ENCODE measurements at places on chromosomes 16 and 17.

GRCh38 chr17:72726936-72727335 lies 365.6 kb downstream of the SLC39A11 start:
- no peaks in the 10 kb centered on the region for H3K27me3 ChIP-seq
- H3K27ac ChIP-seq, result peak overlapping the region; percentile 10
- DNase-seq, result peak; percentile 67
- no peak overlapping the region for H3K4me3 ChIP-seq
- H3K36me3 ChIP-seq, result no peaks in the 10 kb centered on the region

DNA sequence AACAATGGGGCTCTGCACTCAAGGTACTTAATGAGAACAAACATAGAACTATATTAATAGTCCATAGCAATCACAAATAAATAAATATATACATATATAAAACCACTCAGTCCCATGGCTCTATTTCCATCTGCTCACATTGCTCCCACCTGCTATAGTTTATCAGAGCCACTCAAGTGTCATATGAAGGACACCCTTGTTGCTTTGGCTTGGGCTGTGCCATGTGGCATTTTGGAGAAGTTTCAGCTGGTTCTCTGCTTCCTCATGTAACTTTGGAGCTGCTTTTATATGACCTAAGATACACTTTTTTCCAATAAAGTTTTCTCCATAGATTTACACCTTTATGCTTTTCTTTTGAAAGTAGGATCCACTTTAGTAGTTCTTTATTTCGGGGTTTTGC lies 126.4 kb downstream of the KCNJ2 start:
- H3K4me1 ChIP-seq, result no peaks in the 10 kb centered on the region
- H3K27me3 ChIP-seq, result no peaks in the 10 kb centered on the region
- H3K27ac ChIP-seq, result no peak overlapping the region
- H3K36me3 ChIP-seq, result no peaks in the 10 kb centered on the region
- H3K4me3 ChIP-seq, result no peak overlapping the region

DNA sequence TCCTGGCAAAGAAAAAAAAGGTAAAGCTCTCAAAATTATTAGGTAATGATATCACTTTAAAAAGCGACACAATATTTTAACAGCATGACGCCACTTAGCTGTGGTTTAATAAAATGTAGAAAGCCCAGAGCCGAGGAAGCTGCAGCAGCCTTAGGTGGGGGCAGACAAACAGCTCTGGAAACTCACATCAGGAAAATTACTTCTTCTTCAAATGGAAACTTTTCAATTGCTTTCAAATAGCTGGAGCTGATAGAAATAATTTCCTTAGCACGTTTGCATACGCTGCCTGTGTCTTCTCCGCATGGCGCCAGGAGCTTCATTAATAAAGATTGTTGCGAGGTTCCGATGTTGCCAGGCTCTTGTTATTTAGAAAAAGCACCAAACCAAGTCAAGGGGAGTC lies 835.3 kb upstream of the EEF2KMT start:
- H3K27ac ChIP-seq, result no peak overlapping the region
- no peaks in the 10 kb centered on the region for H3K4me1 ChIP-seq
- H3K4me3 ChIP-seq, result no peak overlapping the region
- DNase-seq, result no peak

DNA sequence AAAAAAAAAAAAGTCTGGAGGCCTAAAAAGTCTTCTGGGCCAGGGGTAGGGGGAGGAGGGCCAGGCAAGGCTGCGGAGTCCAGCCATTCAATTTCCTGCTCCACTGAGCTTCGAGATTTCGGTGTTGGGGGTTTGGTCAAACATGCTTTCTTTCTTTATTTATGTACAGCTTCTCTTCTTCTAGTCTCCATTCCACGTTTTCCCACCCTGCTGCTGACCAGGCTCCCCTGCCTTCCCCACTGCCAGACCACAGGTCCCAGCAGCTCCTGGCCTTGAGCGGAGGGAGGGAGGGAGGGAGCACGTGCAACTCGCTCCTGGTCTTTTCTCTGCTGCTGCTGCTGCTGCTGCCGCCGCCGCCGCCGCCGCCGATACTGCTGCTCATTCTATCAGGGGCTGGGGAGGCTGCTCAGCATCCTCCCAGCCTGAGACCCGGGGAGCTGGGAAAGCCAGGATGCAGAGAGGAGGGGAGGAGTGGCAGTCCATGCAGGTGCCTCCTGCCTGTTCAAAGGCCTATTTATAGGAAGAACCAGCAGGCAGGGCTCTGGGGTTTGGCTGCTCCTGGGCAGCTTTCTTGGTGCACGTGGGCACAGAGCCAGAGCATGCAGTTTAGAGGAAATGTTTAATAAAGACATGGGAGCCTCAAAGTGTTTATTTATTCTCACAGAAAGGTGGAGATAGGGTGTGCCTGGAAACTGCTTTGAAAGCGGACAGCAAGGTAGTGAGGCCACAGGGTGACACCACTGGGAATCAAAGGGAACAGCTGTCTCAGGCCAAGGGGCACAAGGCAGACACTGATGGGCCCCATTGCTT lies 23.4 kb upstream of the ZFHX3 start:
- H3K4me3 ChIP-seq, result no peak overlapping the region
- H3K36me3 ChIP-seq, result no peaks in the 10 kb centered on the region
- peaks cover 22% of the 10 kb centered on the region for H3K4me1 ChIP-seq
- no peak overlapping the region for H3K27ac ChIP-seq
- H3K27me3 ChIP-seq, result peaks cover 16% of the 10 kb centered on the region

Data from natural killer cell (primary cell).